ENCODE measurements at places on chromosomes 1 and 21.

DNA sequence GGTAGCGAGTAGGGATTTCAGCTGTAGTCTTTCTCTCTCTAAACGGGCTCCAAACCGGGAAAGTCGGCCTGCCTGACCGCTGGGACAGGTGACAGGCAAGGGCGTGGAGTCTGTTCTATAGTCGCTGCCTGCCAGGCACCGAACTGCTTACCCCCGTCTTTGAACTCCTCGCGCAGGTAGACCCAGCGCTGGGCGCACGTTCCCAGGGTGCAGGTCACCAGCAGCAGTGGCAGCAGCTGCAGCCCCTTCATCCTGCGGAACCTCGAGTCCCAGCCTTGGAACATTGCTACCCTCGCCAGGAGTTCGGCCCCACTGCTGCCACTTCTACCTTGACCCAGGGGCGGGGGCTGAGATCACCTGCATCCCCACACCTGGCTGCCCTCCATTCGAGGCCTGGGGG is 22.2 kb upstream of the OSBPL9 start:
- no peak for DNase-seq

DNA sequence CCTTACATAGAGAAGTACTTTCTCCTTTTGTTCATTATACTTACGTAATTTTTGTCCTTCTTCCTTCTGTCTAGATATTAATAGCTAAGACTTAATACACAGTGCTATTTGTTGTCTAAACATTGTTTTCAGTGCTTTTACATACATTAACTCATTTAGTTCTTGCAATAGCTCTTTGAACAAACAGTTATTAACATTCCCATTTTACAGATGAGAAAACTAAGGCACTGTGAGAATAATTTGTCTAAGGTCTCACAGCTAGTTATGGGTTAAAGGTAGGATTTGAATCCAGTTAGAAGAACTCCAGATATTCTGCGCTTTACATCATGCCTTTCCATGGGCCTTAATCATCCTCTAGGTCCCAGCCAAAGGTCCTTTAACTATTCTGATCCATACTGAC is 19.6 kb downstream of the CCDC17 start:
- no peak for DNase-seq

GRCh38 chr1:245433561-245433960 is 278.8 kb downstream of the KIF26B start:
- no peak for DNase-seq

- no peak for DNase-seq
Observed at GRCh38 chr1:151653397-151653796, 41.5 kb downstream of the SNX27 start.

- DNase-seq, result no peak
Observed at GRCh38 chr1:146039844-146040194, 18.3 kb upstream of the HJV start.

DNA sequence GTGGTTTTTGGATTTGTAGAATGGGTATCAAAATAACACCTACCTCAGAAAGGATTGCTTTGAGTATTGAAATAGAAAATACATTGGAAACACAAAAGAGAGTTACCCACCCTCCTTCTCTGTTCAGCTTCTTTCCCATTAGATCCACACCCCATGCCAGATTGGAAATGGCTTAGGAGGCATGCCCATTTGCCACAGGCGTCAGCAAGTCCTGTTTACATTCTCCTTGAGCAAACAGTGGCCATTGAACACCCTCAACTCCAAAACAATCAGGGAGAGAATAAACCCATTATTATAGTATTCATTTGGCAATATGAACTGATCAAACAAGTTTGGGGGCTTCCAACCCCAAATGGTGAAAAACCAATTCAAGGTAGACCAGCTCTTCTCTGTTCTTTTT is 2.4 kb downstream of the ELAPOR1 start:
- no peak for DNase-seq

DNA sequence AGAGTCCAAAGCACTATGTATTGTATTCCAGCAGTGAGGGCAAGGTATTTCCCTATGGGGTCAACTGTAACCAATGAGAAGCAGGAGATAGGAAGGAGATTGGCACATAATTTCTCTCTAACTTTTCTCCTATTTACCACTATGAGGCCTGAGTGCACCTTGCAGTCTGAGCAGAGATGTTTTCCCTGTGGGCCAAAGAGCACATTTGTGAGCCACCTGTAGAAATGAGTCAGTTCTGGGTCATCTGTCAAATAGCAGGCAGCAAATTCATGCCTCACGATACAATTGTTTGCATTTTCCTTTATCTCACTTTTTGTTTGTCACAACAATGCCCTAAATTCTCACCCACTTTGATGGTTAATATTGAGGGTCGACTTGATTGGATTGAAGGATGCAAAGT is 547.2 kb upstream of the NCAM2 start:
- no peak for DNase-seq

- DNase-seq, result no peak
Observed at GRCh38 chr1:101262060-101262459, 25.2 kb downstream of the S1PR1 start.

- no peak for DNase-seq
Observed at GRCh38 chr1:3625151-3625907, 514 bp downstream of the TPRG1L start.

DNA sequence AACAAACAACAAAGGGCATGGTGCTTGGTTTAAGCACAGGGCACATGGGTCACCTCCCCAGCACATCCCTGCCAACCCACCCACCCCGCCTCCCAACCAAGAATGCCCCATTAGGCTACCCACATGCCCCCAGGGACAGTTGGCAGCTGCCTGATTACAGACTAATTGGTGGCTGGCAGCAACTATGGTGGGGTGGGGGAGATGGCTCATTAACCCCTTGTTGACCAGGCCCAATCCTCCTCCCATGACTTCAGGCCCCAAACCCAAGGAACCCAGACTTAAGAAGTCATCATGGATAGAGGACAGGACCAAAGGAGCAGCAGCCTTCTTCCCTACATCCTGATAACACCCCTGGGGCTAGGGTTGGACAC is 1.3 kb downstream of the RIMS3 start:
- DNase-seq, result no peak

- DNase-seq, result no peak
Observed at GRCh38 chr1:50822035-50822776, 137.9 kb downstream of the FAF1 start.

GRCh38 chr1:31797216-31797615 is 18.6 kb downstream of the SPOCD1 start:
- no peak for DNase-seq

- DNase-seq, result no peak
Observed at GRCh38 chr1:171751221-171751620, 9.4 kb upstream of the VAMP4 start.

DNA sequence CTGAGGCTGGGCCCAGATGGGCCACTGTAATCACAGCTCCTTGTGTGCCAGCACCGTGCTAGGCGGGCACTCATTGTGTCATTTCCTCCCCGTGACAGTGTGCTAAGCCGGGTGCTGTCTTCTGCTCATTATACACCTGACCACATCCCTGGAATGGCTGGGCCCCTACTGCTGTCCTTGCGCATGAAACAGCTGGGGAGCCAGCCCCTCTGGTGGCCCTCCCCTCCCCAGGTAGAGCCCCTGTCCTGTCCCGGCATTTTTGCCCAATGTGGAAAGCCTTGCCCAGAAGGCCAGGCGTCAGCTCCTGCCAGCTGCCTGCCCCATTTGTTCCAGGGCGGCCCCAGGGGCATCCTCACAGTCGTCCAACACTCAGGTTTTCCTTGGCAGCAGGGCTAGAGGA is 107.4 kb upstream of the CASZ1 start:
- DNase-seq, result no peak

DNA sequence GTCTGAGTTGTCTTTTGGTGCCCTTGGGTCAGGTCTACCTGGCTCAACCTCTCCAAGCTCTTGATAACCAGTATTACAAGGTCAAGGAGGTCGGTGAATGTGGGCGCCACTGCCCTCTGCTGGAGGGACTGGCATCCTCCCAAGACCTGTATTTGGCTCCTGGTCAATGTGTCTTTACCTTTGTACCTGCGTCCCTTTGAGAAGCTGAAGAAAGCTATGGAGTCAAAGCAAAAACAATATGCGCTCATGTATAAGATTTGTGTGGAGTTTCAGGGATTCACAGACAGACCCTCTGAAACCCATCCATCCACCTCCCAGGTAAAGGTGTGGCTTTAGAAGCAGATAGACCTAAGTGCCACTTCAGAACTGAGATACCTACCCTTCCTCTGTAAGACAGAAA is 61.8 kb upstream of the NBL1 start:
- DNase-seq, result peak; percentile 82

GRCh38 chr1:12756273-12756672 is 10.3 kb downstream of the CFAP107 start:
- no peak for DNase-seq

DNA sequence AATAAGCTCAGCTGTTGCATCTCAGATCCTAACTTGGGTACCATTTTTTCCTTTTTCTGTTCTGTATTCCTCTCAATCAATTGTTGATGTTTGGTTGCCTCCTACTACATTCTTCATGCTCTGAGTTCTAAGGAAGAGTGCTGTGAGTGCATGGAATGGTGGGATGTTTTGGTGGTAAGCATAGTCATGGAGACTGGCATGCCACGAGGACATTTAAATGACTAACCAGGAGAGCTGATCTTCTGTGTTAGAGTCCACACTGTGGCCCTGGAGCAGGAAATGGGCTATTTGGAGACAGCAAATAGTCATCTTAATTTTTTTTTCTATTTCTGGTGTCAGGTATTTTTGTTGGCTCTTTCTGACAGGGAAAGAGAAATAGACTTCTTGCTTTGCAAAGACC is 69.5 kb upstream of the HSD17B7 start:
- DNase-seq, result no peak

DNA sequence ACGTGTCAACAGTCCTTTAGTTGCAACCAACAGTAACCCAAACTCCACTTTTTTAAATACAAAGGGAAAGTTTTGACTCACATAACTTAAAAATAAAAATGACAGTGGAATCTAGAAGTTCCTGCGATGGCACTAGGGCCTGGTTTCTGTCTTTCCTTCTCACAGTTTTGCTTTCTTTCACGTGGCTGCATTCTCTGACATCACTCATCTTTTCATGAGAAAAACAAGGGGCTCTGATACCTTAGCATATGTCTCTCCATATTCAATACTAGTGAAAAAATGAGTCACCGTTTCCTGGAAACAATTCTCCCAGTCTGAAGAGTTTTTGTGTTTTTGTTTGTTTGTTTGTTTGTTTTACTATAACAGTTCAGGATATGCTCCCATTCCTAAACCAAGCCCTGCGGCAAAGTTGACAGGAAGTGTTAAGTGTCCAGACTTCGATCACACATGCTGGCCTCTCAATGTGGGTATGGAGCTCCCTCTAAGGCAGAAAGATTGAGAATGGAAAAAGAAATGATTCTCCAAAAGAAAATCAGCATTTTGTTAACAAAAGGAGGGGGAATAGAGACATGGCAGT is 483.3 kb downstream of the TTLL7 start:
- no peak for DNase-seq

GRCh38 chr1:202656057-202656456 is 54.2 kb downstream of the SYT2 start:
- no peak for DNase-seq

DNA sequence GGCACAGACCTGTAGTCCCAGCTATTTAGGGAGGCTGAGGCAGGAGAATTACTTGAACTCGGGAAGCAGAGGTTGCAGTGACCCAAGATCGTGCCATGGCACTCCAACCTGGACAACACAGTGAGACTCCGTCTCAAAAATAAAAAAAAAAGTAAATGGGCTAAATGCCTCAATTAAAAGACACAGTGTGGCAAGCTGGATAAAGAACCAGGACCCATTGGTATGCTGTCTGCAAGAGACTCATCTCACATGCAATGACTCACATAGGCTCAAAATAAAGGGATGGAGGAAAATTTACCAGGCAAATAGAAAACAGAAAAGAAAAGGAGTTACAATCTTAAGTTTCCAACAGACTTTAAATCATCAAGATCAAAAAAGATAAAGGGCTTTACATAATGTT is 40.3 kb downstream of the ACBD6 start:
- DNase-seq, result no peak

- DNase-seq, result peak; percentile 64
Observed at GRCh38 chr1:11664336-11665065, 501 bp downstream of the FBXO6 start.

- no peak for DNase-seq
Observed at GRCh38 chr21:33301632-33302002, 23.2 kb upstream of the IFNAR1 start.

- DNase-seq, result no peak
Observed at GRCh38 chr1:57831624-57832023, 407.8 kb upstream of the DAB1 start.

DNA sequence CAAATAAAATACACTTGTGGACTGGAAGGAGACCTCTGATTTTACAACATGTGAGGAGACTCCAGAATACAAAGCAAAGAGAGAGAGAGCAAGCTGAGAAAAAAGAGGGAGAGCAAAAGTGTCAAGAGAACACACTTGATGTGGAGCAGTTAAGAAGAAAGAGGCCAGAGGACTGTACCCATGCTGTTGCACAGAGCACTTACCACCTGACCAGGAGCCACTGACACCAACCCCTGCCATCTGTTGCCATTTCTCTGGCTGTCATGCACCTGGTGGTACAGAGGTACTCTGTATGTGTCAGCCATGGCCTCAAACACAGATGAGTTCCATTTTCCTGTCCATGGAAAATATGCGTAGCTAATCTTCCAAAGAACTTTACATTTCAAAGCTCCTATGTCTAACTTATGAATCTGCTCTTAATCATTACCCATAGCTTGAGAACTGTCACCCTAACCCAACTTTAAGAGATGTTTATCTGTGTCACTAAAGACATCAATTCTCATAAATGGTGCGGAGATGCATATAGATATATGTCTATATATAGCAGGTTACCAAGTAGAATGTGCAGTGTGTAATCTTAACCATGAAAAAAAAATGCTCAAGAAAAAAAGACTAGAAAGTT is 32.8 kb upstream of the ABCD3 start:
- DNase-seq, result no peak

- DNase-seq, result no peak
Observed at GRCh38 chr1:183837062-183837461, 32.1 kb downstream of the RGL1 start.

DNA sequence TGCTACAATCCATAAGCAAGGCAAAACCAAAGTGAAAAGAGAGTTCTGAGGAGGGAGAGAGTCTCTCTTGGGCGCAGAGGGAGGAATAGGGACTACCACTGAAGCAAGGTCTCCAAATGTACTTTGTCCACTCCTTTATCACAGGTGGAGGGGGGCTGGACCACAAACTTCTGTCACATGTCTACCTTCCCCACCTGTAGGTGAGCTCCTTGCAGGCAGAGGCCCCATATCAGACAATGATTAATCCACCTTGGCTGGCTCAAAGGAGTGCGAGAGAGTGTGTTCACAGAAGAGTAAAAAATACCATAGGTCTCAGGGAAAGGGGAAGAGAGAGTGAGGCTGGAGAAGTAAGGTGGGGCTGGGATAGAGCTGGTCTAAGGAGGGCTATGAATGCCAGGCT is 4.5 kb downstream of the BEND5 start:
- no peak for DNase-seq
